Suprapubic skin (tissue), 4 donors: ENCODE measurements at places on chromosomes 16 and 17. TPM values are rescaled to one million over a fixed set of nuclear protein-coding genes. Genes with fewer than 3 reads are reported as not detected.

CLEC19A gene
- not detected for total RNA-seq

KRT33B gene
- total RNA-seq: not detected

CHRNE gene
- 2.8 TPM for total RNA-seq

DNA sequence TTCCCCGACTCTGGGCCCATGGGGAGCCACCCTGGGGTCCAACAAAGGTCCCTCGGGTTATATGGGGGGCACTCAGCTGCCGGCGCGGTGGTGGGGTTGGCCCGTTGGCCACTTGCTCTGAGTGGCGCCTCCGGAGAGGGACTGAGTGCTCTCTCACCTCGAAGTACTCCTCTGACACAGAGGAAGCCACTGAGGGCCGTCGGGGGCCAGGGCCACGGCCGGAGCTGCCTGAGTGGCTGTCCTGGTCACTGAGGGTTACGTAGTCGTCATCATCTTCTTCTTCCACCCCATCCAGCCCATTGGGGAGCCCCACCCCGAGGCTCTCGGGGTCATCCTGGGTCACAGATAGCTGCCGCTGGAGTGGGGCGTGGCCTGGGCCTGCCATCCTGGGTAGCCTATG lies 25.7 kb downstream of the SLC5A10 start:
- no peak for DNase-seq

DNA sequence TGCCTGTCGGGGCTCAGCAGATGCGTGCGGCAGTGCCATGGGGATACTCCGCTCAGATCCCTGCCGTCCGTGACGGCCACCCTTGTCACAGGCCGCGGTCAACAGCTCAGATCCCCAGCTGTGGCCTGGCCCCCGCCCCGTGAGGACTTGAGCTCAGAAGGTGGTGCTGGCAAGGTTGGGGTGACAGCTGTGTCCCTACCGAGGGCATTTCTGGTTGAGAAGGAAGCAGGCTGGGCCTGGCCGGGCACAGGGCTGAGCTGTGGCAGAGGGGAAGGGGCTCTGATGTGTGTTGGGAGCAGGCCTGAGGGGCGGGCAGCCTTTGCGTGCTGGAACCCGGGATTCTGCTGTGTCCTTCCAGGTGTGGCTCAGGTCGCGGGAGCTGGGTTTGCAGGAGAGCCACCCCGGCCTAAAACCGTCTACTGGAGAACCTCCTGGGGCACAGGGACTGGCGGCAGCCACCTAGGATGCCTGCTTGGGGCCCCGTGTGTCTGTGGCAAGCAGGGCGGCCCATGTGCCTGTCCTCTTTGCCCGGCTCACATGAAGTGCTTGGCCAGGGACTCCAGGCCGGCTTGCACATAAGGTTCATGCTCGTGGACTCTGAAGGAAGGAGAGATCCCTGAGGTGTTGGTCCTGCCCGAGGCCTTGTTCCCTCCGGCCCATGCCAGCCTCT lies 5.1 kb downstream of the UBE2I start:
- DNase-seq: no peak
